Esophagus squamous epithelium (tissue), 5 donors: ENCODE measurements at places on chromosomes 5 and 9. TPM values are rescaled to one million over a fixed set of nuclear protein-coding genes. Genes with fewer than 3 reads are reported as not detected.

Gene PCDHA9
- total RNA-seq, result not detected

Gene MCTP1
- total RNA-seq, result 19.8 TPM

Gene PCDHA11
- total RNA-seq, result 0.11 TPM

Gene CCIN
- 0.13 TPM for total RNA-seq
